ENCODE measurements at places on chromosomes 3 and 15. TPM values are rescaled to one million over a fixed set of nuclear protein-coding genes. Genes with fewer than 3 reads are reported as not detected.

IQCH gene
- polyA plus RNA-seq: 0.91 TPM

DNA sequence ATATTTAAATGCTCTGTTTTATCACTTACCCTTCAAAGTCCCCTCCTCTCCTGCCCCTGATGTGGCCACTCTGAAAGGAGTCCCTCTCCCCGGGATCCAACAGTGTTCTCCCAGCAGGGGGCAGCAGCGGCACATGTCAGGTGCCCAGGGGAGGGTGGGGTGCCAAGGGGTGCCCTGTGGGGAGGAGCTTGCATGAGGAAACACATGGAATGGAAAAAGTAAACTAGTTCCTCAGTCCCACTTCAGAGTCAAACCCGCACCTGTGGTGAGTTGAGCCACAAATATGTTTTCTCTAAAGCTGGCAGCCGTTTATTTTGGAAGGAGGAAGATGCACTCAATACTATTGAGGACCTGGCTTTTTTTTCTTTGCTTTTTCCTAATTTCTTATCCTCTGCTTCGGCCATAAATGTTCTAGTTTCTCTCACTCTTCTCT lies 30.1 kb upstream of the NRROS start:
- peak; percentile 90 for DNase-seq

GRCh38 chr15:29820394-29821154 lies 1.7 kb downstream of the TJP1 start:
- DNase-seq: no peak

- no peak for DNase-seq
Observed at GRCh38 chr3:64417816-64418215, 192.6 kb upstream of the PRICKLE2 start.

DNA sequence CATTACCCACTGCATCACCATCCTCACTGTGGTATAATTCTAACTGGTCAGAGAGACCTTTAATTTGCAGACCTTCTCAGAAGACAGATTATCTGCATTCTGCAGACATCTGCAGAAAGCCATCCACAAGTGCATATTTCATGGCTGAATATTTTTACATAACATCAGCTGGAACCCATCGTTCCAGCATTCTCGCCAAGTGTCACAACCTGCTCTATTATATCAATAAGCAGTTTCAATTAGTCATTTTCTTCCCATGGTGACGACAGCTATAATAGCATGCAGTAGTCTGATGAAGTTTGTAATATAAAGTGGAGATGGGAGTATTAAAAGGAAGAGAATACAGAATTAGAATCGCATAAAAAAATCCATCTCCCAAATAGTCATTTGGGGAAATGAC lies 334.7 kb downstream of the FHIT start:
- no peak for DNase-seq

GRCh38 chr3:149442851-149443544 lies 31.5 kb upstream of the TM4SF4 start:
- DNase-seq: no peak

- DNase-seq: peak; percentile 42
Observed at GRCh38 chr15:57541805-57542504, 49.7 kb upstream of the MYZAP start.

Data from thymus (tissue), 14 donors.